ENCODE measurements at places on chromosomes 5 and 9. TPM values are rescaled to one million over a fixed set of nuclear protein-coding genes. Genes with fewer than 3 reads are reported as not detected.
A peak's percentile ranks its signal among the peaks of the same experiment; 100 is the strongest.

The CCDC192 gene
- not detected for total RNA-seq

The DMRT3 gene
- total RNA-seq: not detected

The GOLGA1 gene
- 16.2 TPM for total RNA-seq

The PAPPA gene
- total RNA-seq: not detected

The ZNF608 gene
- not detected for total RNA-seq

The PLPPR1 gene
- total RNA-seq: not detected

- no peak overlapping the region for H3K4me3 ChIP-seq
- H3K36me3 ChIP-seq: no peaks in the 10 kb centered on the region
- H3K27me3 ChIP-seq: peaks cover 5% of the 10 kb centered on the region
These were observed 212.4 kb downstream of the TMEM232 start for GRCh38 chr5:110514030-110514429.

DNA sequence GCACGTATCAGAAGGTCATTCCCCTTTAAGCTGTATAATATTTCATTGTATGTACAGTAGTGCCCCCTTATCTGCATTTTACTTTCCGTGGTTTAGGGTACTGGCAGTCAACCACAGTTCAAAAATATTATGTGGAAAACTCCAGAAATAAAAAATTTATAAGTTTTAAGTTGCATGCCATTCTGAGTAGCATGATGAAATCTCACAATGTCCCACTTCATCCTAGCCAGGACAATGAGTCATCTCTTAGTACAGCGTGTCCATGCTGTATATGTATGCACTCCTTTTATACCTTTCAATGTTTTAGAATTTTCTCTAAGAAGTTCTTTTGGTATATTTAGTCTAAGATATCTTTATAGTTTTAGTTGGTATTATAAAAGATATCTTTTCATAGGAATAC is 115.0 kb upstream of the HAND1 start:
- no peak for DNase-seq
- H3K4me1 ChIP-seq: no peaks in the 10 kb centered on the region
- H3K27ac ChIP-seq: no peak overlapping the region
- H3K36me3 ChIP-seq: no peaks in the 10 kb centered on the region
- peaks cover 8% of the 10 kb centered on the region for H3K27me3 ChIP-seq

- no peak overlapping the region for H3K4me3 ChIP-seq
- H3K27me3 ChIP-seq: no peaks in the 10 kb centered on the region
- H3K36me3 ChIP-seq: peaks cover 11% of the 10 kb centered on the region
- peak overlapping the region; percentile 83 for H3K27ac ChIP-seq
- peaks cover 79% of the 10 kb centered on the region for H3K4me1 ChIP-seq
These were observed 5.3 kb downstream of the RALGDS start for GRCh38 chr9:133115604-133116345.

- no peak for DNase-seq
- no peak overlapping the region for H3K27ac ChIP-seq
- H3K27me3 ChIP-seq: peaks cover 7% of the 10 kb centered on the region
- peak overlapping the region; percentile 55 for H3K4me3 ChIP-seq
These were observed 1.5 kb downstream of the VAV2 start for GRCh38 chr9:133990366-133991213.

GRCh38 chr5:6488021-6488420 is 39.4 kb downstream of the UBE2QL1 start:
- H3K27me3 ChIP-seq: peaks cover 12% of the 10 kb centered on the region
- peaks cover 17% of the 10 kb centered on the region for H3K4me1 ChIP-seq
- H3K36me3 ChIP-seq: no peaks in the 10 kb centered on the region
- H3K4me3 ChIP-seq: no peak overlapping the region
- DNase-seq: no peak
- H3K27ac ChIP-seq: no peak overlapping the region

DNA sequence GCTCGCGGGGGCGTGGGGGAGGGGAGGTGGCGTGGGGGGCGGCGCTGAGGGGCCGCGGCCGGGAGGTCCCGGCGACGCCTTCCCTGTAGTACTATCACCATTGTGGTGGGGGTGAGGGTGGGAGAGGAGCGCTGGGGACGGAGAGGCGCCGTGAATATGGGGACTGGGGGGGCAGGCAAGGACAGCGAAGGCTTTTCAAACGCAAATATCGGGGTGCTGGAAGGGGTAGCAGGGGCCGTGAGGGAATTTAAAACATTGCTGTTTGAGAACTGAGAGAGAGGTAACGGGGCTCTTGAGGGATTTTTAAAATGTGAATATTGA is 427 bp downstream of the RBM27 start:
- H3K4me3 ChIP-seq: no peak overlapping the region
- H3K27ac ChIP-seq: no peak overlapping the region
- DNase-seq: peak; percentile 37
- no peaks in the 10 kb centered on the region for H3K36me3 ChIP-seq

GRCh38 chr5:151012862-151013261 is 7.5 kb upstream of the GPX3 start:
- no peaks in the 10 kb centered on the region for H3K36me3 ChIP-seq
- DNase-seq: no peak
- no peaks in the 10 kb centered on the region for H3K27me3 ChIP-seq
- H3K27ac ChIP-seq: no peak overlapping the region
- H3K4me1 ChIP-seq: no peaks in the 10 kb centered on the region
- H3K4me3 ChIP-seq: no peak overlapping the region

DNA sequence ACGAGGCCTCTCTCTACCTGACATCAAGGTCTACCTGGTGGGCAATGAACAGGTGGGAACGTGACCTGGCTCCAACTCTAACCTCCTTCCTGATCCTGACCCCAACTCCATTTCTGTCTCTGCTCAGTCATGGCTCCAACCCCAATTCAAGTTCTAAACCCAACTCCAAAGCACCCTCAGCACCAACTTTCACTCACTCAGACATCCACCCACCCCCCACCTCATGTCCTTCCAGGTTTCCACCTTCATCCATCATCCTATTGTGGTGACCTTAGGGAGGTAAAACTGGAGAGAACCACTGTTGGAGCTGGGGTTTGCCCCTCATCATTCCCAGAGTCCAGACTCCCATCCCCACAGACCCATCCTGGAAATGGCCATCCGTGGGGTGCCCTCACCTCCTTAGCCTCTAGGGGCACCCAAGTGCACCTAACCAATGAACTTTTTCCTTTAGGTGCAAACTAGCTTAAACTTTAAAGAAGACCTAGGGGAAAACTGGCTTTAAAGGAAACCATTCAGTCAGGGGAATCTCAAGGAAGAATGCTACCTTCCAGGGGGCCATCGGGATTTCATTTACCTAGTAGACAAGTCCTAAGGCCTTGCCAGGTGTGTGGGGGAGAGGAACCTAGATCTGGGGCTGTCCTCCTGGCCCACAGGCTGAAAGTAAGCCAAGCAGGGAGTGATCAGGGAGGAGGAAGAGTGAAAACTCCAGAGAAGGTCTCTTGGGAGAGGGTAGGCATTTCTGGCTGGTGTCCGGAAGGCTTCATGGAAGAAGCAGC is 11.3 kb downstream of the RGS14 start:
- DNase-seq: peak; percentile 55
- no peaks in the 10 kb centered on the region for H3K27me3 ChIP-seq
- H3K4me3 ChIP-seq: no peak overlapping the region
- peaks cover 70% of the 10 kb centered on the region for H3K36me3 ChIP-seq

GRCh38 chr5:129601576-129601975 is 141.5 kb downstream of the ADAMTS19 start:
- H3K27ac ChIP-seq: no peak overlapping the region
- H3K27me3 ChIP-seq: no peaks in the 10 kb centered on the region
- no peak overlapping the region for H3K4me3 ChIP-seq
- no peaks in the 10 kb centered on the region for H3K4me1 ChIP-seq

DNA sequence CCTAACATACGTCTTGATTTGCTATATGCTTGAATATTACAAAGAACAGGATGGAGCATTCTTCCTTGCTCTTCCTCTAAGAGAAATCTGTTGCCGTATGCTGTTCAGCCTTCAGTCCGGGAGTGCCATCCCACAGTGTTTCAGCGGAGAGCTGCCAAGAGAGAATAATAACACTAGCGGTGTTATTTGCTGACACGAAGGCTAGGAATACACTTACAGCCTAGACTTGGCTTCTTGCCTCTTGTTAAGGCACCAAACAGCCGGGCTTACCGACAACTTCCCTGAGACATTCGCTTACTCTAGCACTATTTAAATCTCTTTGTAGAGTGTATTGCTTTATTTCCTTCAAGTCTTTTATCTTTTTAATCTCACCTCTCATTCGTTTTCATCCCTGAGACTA is 31.4 kb downstream of the KCTD16 start:
- no peak for DNase-seq
- no peaks in the 10 kb centered on the region for H3K36me3 ChIP-seq
- no peak overlapping the region for H3K4me3 ChIP-seq

DNA sequence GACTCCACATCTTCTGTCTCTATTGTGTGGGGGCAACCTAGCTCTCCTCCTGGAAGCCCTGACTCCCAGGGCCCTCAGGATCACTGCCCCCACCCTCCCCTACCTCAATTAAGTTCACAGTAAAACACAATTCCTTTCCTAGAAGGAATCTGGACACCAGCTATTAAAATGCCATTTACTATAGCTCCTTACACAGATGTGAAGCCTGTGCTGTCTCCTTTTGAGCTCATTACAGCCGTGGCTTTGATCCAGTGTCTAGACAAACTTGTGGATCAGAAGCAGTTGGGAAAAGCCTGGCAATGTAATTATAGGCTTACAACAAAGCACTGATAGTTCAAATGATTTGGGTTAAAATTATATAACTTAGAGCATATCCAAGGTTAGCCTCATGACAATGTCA is 107.0 kb upstream of the SMIM23 start:
- no peak overlapping the region for H3K4me3 ChIP-seq
- H3K27me3 ChIP-seq: peaks cover 5% of the 10 kb centered on the region
- no peaks in the 10 kb centered on the region for H3K4me1 ChIP-seq
- H3K27ac ChIP-seq: no peak overlapping the region

GRCh38 chr5:73183000-73183399 is 10.0 kb downstream of the TMEM174 start:
- no peak overlapping the region for H3K27ac ChIP-seq
- H3K4me3 ChIP-seq: no peak overlapping the region
- H3K36me3 ChIP-seq: no peaks in the 10 kb centered on the region
- peaks cover 49% of the 10 kb centered on the region for H3K27me3 ChIP-seq
- no peak for DNase-seq
- no peaks in the 10 kb centered on the region for H3K4me1 ChIP-seq

DNA sequence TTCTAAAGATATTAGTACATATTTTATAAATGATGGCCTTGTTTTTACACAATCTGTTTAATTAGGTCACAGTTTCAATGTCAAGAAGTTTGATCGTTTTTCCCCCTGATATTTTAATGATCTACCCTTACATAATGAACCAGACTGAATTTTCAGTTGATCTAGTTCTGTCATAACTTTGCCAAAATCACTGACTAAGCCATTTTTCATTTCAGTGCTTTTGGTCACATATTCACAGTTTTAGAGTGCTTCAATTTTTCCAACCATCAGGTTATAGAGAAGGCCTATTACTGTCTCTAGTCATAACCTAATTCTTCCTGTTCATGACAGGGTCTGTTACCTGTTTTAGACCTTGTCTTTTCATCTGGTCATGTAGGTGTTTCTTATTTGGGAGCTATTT is 577.9 kb upstream of the PTPRD start:
- no peak for DNase-seq
- no peaks in the 10 kb centered on the region for H3K4me1 ChIP-seq
- H3K27me3 ChIP-seq: no peaks in the 10 kb centered on the region

- no peaks in the 10 kb centered on the region for H3K27me3 ChIP-seq
- H3K4me3 ChIP-seq: no peak overlapping the region
- H3K36me3 ChIP-seq: no peaks in the 10 kb centered on the region
- H3K27ac ChIP-seq: no peak overlapping the region
These were observed 593.3 kb upstream of the DMAC1 start for GRCh38 chr9:8392866-8393265.

GRCh38 chr9:95820074-95820473 is 55.4 kb upstream of the ERCC6L2 start:
- H3K4me1 ChIP-seq: peaks cover 31% of the 10 kb centered on the region
- H3K27me3 ChIP-seq: peaks cover 46% of the 10 kb centered on the region
- no peak overlapping the region for H3K27ac ChIP-seq
- no peak for DNase-seq
- H3K36me3 ChIP-seq: peaks cover 7% of the 10 kb centered on the region
- H3K4me3 ChIP-seq: no peak overlapping the region

DNA sequence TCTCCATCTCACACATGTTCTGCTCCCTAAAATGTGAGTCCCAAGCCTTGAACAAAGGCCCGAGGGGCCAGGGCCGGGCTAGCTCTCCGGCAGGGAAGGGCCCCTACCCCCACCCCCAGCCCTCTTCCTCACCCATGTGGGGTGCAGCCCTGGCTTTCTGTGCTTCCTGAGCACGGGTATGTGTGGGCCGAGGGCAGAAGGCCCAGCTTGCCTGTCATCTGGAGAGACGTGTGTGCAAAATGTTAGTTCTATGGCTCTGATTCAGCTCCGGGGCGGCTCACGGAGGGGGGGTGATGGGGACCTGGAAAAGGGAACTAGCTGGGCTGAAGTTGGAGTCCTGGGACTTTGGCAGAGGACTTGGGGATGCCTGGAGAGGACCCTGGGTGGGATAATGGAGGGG is 90.3 kb upstream of the ARAP3 start:
- no peak for DNase-seq
- no peak overlapping the region for H3K27ac ChIP-seq
- H3K4me1 ChIP-seq: no peaks in the 10 kb centered on the region
- peaks cover 9% of the 10 kb centered on the region for H3K27me3 ChIP-seq
- no peaks in the 10 kb centered on the region for H3K36me3 ChIP-seq
- no peak overlapping the region for H3K4me3 ChIP-seq

GRCh38 chr9:107931071-107931715 is 441.6 kb upstream of the KLF4 start:
- no peaks in the 10 kb centered on the region for H3K27me3 ChIP-seq
- no peaks in the 10 kb centered on the region for H3K36me3 ChIP-seq
- no peak overlapping the region for H3K4me3 ChIP-seq
- no peaks in the 10 kb centered on the region for H3K4me1 ChIP-seq
- no peak for DNase-seq
- H3K27ac ChIP-seq: no peak overlapping the region

Measured in activated CD8-positive, alpha-beta T cell treated with anti-CD3 and anti-CD28 coated beads, Interleukin-2, amount 10 ng/mL, durations not matched to agents 7 days and 5 days (primary cell).